Activated CD8-positive, alpha-beta memory T cell treated with anti-CD3 and anti-CD28 coated beads for 48 hours (primary cell): ENCODE measurements at places on chromosomes 12 and 14.
A peak's percentile ranks its signal among the peaks of the same experiment; 100 is the strongest.

- no peak for DNase-seq
These were observed 122.2 kb downstream of the AEBP2 start for GRCh38 chr12:19561411-19561961.

GRCh38 chr12:128753438-128753837, 70.3 kb downstream of the SLC15A4 start:
- DNase-seq: no peak

DNA sequence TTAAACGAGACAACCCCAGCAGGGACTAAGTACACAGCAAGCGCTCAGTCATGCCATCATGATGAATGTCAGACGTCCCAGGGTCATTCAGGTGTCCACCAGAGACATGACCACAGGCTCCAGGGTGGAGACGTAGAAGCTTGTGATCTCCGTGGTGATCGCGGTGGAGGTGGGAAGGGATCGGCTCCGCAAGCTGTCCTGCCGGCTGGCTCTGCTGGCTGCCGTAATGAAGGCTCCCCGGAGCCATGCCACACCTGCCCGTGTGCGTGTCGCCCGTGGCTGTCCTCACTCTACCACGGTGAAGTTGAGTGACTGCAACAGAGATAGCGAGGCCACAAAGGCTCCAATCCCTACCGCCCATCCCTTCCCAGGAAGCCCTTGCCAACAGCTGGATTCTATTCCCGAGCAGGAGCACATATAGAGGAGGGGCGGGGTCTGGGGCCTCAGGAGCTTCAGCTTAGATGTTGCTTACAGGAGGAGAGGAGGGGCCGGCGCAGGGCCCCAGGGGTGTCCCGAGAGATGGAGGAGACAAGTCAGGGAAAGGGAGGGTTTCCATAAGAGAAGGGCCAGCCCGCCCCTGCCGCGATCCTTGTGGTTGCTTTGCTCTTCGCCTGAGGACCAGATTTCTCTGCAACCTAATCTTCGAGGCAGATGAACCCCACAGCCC, 332.6 kb upstream of the SFSWAP start:
- no peak for DNase-seq

DNA sequence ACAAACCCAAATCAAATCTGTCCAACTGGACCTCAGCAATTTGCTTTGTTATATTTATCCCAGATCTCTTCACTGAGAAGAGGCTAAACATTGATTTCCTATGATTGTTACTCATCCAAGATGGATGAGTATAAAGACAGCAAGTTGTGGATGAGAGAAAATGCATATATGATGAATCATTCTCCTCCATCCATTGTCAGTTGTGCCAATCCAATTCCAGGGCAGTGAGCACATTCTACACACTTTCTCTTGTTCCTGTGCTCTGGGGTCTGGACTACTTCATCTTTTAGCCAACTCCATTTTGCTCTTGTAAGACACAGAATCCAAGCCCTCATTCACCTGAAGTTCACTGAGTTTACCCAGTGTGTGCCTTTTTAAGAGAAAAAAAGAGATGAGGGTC, 105.7 kb downstream of the GCH1 start:
- no peak for DNase-seq

- DNase-seq: no peak
These were observed 707.5 kb downstream of the GALC start for GRCh38 chr14:87285506-87285905.

DNA sequence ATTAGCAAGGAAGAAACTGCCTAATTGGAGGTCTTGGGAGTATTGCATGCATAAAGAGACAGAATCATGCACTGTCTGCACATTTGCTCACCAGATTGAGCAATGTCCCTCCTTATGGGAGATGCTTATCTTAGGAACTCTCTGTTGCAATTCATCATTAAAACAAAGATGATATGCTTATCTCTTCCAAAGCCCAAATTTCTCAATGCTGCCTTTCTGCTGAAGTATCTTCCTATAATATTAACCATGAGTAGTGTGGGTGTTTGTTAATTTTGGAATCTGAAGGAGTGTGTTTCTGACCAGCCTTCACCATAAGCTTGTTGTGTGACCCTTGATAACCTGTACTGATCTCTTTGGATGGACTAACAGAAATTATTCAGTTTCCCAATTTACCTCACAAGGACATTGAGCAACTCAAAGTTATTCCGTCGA, 1257.6 kb upstream of the FLRT2 start:
- DNase-seq: no peak

DNA sequence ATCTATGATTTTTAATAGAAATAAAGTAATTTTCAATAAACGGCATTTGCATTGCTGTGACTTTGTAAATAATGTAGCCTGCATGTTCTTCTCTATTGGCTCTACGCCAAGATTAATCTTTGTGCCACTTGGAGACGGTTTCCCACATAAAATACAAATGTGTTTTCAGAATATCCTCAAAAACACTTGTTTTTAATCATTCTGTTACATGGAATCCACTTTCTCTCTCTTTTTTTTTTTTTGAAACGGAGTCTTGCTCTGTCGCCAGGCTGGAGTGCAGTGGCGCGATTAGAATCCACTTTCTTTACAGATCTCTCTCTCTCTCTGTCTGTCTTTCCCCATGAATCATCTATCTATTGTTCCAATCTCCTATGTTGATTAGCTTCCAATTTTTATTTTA, 22.8 kb upstream of the SSPN start:
- DNase-seq: no peak

- no peak for DNase-seq
These were observed 63.4 kb upstream of the DICER1 start for GRCh38 chr14:95220663-95221231.

DNA sequence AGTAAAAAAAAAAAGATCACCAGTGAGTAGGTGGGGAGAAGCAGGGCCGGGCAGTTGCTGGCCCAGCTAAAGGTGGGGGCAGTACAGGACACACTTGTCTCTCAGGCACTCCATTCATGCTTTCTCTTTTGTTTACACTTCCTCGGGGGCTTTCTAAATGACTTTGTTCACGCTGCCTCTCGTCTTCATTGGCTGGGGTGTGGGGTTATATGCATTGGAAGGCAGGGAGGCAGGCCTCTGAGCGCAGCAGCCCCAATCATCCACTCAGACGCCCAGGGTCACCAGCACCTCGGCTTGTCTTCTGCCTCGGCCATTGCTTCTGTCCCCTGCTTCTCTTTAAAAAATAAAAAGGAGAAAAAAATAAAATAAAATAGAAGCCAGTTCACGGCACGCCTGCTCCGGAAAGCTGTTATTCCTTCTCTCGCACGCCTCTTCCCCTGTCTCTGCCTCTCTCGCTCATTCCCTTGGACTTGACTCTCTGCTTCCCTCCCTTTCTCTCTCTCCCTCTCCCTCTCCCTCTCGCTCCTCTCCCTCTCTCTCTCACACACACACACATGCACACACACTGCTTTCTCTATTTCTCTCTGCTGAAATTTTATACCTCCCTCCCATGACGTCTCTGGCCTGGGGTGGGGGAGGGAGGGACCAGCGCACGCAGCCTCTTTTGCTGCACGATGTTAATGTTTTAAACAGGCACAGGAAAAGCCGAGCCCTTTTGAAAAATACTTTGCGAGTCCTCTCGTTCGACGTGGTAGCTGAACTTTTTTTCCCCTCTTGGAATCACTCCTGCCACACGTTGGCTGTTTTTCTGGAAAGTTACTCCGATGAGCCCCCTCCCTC, at the start of gene TGFB3:
TSS of gene TGFB3 (minus strand) at position 570 of the 840 bp plus-strand sequence. CDS start 1,102 bp downstream, outside the sequence.
- DNase-seq: no peak

DNA sequence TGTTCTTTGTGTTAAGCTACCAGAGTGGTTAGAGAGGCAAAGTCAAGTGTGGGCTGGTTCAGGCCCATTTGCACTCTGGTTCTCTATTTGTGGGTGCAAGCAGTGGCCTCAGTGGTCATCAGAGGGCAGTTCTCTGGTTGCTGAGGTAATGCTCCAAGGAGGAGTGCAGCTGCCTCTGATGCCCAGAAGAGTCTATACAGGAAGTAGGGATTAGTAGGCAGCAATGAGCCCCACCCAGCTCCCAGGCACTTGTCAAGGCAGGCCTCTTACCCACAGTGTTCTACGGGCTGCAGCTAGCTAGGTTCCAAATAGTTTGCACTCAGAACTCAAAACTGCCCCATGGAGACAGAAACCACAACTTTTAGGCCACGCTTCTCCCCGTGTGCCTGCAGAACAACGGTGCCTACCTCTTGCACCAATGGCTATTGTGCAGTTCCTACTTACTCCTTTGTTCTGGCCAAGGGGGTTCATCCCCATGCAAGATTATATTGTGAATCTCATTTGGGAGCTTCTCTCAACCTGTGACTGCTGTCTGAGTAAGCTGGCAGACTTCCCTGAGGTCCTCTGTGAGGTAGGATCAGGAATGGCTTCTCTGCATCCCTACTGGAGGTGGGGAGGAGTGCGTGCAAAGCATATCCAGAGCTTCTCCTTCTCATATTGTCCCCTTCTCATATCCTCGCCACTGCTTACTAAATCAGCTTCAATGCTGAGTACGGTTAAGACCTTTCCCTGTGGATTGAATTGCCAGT, 410.3 kb upstream of the LMO3 start:
- no peak for DNase-seq

- DNase-seq: no peak
These were observed 209.1 kb downstream of the TTC7B start for GRCh38 chr14:90607141-90607540.

DNA sequence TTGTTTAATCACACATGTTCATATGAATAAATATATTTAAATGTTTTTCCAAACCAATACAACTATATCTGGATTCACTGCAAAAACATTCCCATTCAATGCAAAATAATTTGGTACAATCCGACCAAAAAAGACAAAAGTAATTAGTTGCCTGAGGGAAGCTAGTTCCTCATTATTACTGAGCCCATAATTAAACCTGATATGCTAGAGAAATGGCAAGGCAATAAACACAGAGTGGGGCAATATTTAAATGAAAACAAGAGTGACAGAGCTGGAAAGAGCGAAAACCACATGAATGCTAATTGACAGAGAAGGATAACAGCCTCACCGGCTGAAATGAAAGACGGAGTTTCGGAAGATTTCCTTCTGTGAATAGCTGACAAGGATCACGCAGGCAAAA, 82.6 kb downstream of the TMCC3 start:
- no peak for DNase-seq

GRCh38 chr14:55146425-55146824, 17.4 kb downstream of the LGALS3 start:
- DNase-seq: no peak

GRCh38 chr14:29788093-29788492, 139.6 kb downstream of the PRKD1 start:
- no peak for DNase-seq

DNA sequence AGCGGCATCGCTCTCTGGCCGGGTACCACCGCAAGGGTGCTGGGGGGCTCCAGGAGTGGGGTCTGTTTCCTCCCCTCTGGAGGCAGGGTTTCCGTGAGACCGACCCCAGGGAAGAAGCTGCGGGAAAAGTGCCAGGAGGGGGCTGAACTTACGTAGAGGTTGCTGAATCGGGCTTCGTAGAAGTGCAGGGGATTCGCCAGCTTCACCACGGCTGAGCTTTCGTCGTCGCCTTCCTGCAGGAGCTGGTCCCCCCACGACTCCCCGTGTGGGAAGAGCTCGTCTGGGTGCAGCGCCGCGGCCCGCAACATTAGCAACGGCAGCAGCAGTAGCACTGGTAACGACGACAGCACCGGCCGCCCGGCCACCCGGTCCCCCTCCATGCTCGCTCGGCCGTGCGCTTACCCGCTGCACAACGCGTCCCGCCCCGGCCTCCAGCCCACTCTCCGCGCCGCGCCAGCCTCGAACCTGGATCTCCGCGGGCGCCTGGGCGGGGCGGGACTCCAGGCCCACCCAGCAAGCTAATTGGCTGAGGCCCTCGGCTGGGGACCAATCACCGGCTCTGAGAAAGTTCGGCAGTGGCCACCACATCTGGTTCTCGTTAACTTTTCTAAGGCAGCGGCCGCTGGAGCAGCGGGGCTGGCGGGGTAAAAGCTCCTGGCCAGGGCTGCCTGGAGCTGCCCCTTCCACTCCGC, at the start of gene NID2:
TSS of gene NID2 (minus strand) at position 445 of the 692 bp plus-strand sequence. CDS start at position 380, 65 bp downstream.
- peak; percentile 24 for DNase-seq

- no peak for DNase-seq
These were observed 32.5 kb downstream of the ATF7 start for GRCh38 chr12:53593707-53594106.

- no peak for DNase-seq
These were observed 155.9 kb downstream of the RAD51B start for GRCh38 chr14:67975470-67975869.

DNA sequence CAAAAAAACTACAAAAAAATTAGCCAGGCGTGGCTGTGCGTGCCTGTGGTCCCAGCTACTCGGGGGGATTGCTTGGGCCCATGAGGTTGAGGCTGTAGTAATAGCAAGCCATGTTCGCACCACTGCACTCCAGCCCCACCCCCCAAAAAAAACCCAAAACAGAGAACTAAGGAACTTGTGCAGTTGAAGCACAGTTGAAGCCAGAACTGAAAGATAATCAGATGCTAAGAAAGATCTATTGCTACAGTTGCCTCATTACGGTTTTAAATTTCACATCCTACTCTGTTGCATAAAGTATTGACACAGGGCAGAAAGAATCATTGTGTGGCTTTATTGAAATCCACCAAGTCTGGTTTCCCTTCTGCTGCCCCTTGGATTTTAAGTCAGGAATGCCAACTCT, 3.8 kb downstream of the CS start:
- DNase-seq: no peak

DNA sequence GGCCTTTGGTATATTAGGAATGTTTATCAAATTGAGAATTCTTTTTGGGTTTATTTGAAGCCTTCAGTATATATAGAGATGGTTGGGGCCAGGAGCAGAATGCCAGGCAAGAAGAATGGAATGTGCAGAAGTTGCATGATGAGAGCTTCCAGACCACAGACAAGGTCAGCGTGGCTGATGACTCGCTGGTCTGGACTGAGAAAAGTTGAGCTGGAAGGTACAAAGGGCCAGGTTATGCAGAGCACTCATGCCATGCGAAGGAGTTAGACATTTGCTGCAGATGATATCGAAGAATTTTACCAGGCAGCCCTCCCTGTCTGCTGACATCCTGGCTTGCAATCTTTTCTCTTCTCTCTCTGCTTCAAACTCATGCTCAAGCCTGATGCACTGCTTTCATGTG, 196.2 kb upstream of the ARHGAP5 start:
- no peak for DNase-seq

DNA sequence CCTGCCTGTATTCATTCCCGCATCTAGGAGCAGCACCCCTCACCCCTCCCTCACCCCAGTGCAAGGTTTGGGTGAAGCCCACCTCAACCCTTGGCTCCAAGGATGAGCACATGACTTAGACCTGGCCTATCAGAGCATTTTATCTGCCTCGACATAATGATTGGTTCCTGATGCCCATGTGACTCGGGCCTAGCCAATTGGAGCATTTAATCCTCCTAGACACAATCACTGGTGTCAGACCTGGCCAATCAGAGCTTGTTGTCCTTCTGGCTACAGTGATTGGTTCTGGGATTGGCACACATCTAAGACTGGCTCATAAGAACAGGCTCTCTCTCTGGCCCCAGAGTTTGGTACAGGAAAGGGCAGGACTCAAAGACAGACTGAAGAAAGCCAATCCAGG, 73.1 kb upstream of the MYL2 start:
- no peak for DNase-seq

DNA sequence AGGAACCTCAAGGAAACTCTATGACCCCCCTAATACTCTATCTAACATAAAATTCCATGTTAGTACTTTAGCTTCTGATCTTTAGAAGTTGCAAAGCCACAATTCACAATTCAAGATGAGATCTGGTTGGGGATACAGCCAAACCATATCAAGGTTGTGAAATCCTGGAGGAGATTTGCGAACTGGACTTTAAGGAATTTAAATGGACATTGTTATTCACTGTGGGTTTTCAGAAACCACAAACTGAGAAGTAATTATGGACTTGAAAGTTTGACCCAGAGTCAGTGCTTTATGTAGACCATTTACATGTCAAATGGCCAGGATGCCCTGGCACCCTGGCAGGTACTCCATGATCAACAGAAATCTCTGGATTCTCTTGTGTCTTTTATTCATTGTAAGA, 14.2 kb upstream of the CDKL1 start:
- DNase-seq: no peak
